Small intestine (tissue), 16 donors: ENCODE measurements at places on chromosomes 2 and 18. TPM values are rescaled to one million over a fixed set of nuclear protein-coding genes. Genes with fewer than 3 reads are reported as not detected.

DNA sequence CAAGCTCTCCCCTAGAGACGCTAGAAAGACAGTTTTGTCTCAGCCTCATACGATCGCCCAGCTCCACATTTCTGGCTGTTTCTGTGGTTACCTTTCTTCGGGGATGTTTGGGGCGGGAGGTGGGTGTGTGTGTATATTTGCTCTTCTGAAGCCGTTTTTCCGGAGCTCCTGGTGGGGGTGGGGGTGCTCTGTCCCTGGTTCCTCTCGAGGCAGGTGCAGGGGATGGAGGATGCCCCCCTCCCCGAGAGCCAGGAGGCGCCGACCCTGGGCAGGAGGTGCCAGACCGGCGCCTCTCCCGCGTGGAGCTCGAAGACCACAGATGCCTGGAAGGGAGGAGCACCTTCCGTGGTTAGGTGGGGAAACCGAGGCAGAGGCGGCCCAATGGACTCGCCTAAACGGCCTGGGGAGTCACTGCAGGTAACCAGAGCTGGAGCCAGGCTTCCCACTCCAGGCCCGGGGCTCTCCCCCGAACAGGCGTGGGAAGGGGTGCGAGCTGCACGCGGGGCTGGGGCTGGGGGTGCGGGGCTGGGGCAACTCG lies 694 bp upstream of the HPCAL1 start:
- peak; percentile 66 for DNase-seq

DNA sequence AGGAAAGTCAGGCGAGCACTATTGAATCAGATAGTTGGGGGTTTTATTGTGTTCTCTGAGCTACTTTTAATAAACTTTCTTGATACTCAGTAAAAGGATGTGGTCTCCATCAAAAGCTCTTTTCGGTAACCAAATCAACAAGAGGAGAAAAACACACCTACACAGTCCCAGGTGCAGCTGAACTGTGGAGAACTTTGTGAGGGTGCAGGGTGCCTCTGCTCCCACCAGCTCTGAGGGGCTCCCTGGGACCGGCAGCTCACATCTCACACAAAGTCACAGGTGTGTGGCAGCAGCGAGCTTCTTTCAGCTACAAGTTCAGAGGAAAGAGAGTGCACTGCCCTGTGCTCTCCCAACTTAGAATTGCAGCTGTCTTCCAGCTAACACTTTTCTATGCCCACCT lies 650.4 kb downstream of the RNF144A start:
- DNase-seq: peak; percentile 46

- DNase-seq: no peak
Measured at GRCh38 chr2:68060652-68061051, 2.2 kb downstream of the C1D start.

- no peak for DNase-seq
Measured at GRCh38 chr2:229943171-229943570, 20.9 kb downstream of the FBXO36 start.

DNA sequence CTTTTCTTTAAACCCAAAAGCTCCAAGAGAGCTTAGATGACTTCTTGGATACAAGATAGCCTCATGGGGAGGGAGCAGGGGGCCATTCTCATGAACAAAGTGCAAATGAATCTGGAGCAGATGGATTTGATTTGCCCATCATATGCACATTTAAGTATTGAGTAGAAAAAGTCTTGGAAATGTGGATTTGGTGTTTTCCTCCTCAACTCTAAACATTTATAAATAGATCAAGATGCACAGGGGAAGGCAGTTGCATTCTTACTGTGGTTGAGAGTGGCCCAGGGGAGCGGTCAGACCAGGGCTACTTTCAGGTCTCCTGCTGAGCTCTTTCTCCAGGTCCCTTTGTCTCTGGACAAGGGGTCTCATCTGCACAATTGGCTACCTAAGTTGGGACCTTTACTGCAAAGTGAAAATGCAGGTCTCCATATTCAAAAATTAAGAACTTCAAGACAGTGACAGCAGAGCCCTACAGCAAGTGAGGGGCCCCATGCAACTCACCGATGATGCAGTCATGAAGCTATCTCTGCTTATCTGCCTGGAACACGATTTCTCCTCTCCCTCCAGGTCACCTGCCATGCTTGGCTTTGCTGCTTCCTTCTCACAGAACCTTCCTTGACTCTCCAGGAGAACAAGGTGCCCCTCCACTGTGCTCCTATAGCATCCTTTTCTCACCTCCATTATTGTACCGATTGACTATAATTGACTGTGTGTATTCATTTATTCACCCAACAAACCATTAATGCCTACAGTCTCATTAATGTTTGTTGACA lies 145.4 kb downstream of the LPIN1 start:
- no peak for DNase-seq

- DNase-seq: no peak
Measured at GRCh38 chr18:73923866-73924265, 223.8 kb downstream of the FBXO15 start.

DNA sequence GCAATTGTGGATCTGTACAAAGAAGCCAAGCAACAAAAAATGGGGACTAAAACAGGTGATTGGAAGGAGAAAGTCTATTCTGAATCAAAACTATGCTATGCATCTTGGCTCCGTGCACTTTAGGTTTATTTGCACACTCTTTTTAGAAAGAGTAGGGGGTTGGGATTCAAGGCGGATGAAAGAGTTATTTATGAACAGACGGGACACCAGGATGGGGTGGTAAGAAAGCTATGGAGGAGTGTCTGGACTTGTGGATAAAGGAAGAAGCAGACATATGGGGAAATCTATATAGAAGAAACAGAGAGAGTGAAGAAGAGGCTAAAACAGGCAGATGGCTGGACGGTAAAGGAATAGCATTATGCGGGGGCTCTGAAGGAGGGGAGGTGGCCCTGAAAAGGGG lies 57.8 kb downstream of the TCF4 start:
- no peak for DNase-seq

DNA sequence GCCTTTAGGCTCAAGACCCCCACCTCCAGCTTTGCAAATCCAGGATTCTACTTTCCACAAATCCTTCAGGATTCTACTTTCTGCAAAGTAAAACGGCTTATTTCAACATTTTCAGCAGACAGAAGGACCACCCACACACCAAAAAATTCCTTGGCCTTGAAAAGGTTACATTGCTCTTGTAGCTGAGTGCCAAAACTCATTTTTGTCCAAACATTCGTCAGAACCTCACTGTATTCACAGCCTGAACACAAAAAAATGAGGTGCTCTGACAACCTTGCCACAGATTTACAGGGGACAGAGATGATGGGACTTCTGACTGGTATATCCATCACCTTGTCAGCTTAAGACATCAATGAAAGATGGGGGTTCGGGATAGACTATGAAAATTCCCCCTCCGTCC lies 63.0 kb upstream of the COX7A2L start:
- DNase-seq: no peak

GRCh38 chr2:72140621-72140960 lies 7.1 kb downstream of the CYP26B1 start:
- DNase-seq: no peak

DNA sequence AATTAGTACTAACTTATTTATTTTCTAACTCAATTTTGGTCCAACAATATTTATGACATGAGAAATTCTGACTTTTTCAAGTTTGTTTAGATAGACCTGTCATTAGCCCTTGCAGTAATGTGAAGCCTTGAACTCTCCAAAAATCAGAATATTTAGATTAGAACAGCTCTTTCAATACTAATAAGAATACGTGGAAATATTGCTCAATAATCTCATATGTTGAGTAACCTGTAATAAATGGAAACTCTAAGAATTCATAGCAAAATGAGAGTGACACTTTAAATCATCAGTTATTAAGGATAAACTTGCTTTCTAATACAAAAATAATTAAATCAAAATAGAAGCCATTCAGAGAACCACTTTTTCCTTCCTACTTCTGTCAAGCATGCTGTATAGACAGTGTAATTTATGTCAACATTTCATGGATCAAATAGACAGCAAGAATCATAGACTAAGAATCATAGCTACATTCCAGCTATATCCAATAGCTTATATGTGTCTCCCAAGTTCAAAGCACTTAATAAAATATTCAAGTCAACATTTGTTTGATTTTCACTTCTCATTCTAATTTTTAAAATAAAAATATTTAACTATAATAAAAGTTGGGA lies 710.3 kb upstream of the SOX11 start:
- no peak for DNase-seq

DNA sequence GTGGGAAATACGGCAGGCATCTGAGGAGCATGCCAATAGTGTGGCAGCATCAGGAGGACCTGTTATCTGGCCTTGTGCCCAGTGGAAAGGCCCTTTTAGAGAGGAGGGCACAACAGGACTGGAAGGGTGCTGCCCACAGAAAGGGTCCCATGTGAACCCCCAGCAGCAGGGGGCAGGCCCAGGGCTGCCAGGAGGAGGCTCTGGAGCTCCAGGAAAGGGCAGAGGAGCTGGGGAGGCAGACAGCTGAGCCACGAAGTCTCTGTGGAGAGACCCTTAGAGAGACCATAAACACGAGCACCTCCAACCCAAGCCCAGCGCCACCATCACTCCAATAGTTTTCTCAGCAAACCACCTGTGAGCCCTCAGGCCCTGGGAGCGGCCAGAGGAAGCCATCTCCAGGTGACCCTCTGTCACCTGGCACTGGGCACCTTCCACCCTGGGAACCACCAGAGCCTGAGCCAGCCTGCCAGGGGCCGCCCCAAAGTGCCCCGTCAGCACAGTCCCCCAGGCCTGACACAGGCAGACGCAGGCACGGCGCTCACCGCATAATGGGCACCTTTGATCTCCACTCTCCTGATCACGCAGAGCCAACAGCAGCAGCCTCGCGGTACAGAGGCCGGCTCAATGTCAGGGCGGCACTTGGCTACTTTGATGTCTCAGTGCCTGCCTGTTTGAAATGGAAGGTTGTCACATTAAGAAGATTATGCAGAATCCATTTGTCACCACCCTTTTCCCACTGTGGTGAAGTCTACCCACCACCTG lies 162.5 kb upstream of the RAB6C start:
- DNase-seq: no peak

DNA sequence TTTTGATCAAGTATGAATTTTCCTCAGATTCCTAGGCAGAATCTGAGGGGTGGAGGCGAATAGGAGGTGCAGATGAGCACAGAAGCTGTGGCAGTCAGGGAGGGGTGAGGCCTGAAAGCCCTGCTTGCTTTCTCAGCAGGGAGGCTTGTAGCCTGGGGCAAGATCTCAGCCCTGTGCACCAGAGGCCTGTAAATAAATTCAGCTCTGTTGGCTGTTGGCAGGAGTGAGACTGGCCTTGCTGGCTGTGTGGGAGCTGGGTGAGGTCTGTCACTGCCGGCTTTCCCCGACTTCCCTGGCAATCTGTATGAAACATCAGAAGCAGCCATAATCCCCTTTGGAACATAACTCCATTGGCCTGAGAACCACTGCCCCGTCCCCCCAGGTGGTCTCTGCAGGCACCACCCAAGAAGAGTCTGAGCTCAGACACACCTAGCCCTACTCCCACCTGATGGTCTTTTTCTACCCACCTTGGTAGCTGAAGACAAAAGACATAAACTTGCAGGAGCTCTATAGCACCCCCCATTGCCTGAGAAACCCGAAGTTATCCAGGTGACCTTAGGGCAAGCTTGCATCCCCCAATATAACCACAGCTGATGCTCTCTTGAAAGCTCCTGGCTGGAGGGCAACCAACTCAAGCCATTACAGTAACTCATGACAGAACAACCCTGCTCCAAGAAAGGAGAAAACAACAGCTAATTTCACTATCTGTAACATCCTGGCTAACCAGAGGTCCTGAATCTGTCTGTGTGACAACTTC lies 32.3 kb downstream of the EVA1A start:
- DNase-seq: no peak

DNA sequence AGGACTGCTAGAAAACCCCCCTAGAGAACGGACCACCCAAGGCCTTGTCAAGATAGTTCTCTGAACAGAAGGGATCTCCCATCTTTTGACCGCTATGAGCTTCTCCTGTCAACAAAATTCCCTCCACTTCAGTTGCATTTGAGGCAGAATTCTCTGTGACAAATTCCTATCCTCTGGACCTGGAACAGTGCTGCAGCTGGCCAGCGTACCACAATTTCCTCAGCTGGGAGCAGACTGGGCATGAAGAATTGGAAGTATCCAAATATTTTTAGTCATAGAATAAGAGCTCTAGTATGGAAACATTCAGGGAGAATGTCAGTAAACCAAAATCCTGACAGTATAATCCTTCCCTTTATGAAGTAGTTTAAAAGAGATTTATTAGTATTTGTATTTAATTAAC lies 147.1 kb upstream of the BOD1L2 start:
- DNase-seq: no peak

DNA sequence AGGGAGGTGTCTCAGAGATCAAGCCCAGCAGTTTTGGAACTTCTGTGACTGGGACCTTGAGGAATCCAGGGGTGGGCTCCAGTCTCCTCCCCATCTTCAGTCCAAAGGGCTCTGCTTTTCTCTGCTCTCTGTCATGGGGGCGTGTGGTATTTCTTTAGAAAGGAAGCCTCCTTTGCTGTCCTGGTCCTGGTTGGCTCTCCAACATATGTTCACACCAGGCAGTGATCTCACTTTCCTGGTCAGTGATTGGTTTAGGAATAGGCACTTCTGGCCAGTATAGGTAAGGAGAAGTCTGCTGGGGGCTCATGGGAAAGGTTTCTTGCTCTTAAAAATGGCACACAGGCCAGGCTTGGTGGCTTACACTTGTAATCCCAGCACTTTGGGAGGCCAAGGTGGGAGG lies 115.5 kb upstream of the HAAO start:
- DNase-seq: no peak

DNA sequence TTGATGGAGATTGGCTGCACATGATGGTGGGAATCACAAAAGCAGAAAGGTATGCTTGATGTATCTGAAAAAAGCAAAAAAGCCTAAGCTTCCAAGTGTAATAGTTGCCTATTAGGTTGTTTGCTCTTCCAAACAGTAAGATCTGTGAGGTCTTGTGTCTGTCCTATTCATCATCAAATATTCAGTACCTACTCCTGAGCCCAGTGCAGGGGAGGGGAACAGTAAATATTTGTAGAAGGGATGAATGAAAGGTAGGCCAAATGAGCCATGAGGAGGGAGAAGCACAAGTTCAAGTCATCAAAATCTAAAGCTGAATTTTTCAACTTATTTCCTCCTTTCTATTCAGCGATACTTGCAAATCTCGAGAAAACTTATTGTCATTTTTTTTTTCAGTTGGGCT lies 153.2 kb upstream of the ETAA1 start:
- no peak for DNase-seq

- DNase-seq: no peak
Measured at GRCh38 chr18:24937639-24938275, 414.2 kb downstream of the ZNF521 start.

DLX2 gene
- polyA plus RNA-seq: 0.18 TPM

RAPGEF4 gene
- polyA plus RNA-seq: 0.54 TPM

CABYR gene
- polyA plus RNA-seq: 2.1 TPM

TMEM200C gene
- polyA plus RNA-seq: not detected

SCYGR1 gene
- not detected for polyA plus RNA-seq

SPAST gene
- 5.8 TPM for polyA plus RNA-seq

CNGA3 gene
- polyA plus RNA-seq: not detected
